ENCODE measurements at places on chromosomes 6 and 20.

GRCh38 chr6:168052291-168052891, 26.6 kb downstream of the FRMD1 start:
- no peak for DNase-seq

DNA sequence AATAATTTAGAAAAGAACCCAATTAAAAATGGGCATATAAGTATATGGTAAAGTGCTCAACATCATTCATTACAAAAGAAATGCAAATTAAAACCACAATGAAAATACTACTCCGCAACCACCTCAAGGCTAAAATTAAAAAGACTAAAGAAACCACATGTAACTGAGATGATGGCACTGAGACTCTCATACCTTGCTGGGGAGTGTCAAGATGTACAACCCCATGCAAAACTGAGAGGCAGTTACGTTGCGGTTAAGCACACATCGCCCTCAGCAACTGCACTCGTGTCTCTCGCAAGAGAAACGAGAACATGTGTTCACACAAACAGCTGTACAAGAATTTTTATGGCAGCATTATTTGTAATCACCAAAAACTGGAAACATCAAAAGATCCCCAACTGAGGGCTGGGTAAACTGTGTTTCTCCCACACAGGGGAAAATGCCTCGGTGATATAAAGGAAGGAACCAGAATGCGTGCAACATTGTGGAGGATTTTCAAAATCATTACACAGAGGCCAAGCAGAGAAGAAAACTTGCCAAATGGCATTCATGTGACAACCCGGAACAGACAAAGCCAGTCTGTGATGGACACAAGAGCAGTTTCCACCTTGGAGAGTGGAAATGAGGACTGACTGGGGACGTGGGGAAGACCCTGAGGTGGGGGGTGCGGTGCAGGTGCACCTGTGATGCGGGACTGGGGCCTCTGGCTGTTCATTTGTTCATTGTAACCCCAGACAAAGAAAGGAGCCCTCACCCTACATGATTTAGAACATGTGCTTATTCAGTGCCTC, 144.9 kb downstream of the WDR27 start:
- no peak for DNase-seq

DNA sequence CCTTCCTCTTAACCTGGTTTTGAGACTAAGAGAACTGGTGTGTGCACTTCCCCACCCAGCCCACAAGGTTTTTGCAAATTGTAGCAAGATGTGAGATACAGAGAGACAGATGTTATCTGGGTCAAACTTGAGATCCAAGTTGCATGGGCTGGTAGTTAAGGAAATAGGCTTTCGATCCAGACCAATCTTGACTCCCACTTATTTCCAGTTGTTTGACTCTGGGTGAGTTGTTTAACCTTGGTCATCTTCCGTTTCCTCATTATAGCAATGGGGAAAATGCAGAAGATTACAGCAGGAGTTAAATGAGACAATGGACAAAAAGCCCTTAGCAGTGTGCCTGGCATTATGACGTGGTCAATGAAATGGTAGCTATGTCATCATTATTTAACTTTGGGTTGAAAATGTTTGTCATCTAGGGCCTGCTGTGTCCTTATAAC, 1.7 kb downstream of the SNX21 start:
- no peak for DNase-seq

GRCh38 chr6:127949251-127949650, 48.4 kb upstream of the THEMIS start:
- no peak for DNase-seq

- no peak for DNase-seq
These were observed 130.0 kb downstream of the BTBD9 start for GRCh38 chr6:38509713-38510112.

- no peak for DNase-seq
These were observed 6.5 kb downstream of the TGM6 start for GRCh38 chr20:2387180-2387577.

- no peak for DNase-seq
These were observed 377.4 kb downstream of the PHF3 start for GRCh38 chr6:64013011-64013410.

DNA sequence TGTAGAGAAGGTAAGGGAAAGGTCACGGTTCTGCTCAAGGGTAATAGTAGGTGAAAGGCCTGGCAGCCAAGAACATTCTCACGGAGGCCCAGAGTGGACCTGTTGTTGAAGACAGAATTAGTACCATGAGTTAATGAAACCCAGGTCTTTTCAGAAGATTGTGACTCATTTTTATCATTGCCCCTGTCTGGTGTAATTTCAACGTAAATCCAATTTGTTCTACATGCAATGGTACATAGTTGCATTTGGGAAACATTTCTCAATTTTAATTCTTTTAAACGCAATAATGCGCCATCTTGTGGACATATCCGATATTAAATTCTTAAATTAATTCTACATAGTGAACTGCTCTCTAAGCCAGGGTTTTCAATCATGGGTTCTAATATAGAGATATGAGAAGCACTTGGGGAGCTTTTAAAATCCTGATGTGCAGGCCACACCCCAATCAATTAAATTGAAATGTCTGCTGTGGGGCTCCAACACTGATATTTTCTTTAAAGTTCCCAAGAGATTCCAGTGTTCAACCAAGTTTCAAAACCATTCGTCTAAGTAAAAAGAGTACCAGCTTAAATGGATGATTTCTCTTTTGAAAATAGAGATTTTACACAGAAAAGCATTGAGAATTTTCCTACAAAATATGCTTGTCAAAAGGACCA, 257.4 kb downstream of the PLCB1 start:
- DNase-seq, result peak; percentile 40

GRCh38 chr6:154800338-154800737, 67.1 kb downstream of the SCAF8 start:
- DNase-seq, result no peak

DNA sequence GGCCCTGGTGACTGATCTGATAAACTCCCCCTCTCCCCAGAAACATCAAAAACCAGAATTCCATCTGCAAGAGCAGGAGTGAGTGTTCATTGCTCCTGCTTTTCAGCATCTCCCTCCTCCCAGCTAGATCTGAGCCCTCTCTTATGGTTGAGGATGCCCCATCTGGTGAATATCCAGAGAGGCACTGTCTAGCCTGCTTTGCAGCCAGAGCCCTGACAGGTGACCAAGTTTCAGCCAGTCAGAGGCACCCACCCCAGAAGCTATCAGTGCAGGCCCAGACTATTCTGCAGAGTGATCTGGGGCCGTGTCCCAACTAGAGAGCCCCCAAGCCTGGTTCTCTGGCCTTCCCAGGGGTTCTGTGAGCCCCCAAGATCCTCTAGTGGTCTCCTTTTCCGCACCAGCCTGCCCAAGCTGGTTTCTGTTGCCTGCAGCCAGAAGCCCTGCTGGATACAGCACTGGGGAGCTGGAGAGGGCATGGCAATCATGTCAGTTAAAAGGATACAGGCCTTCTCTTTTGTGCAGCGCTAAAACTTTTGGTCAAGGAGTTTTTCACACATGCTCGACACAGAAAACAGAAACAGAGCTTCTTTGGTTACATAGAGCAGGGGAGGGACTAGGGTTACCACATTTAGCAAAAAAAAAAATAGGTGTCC, 6.6 kb upstream of the BMP7 start:
- DNase-seq, result no peak

DNA sequence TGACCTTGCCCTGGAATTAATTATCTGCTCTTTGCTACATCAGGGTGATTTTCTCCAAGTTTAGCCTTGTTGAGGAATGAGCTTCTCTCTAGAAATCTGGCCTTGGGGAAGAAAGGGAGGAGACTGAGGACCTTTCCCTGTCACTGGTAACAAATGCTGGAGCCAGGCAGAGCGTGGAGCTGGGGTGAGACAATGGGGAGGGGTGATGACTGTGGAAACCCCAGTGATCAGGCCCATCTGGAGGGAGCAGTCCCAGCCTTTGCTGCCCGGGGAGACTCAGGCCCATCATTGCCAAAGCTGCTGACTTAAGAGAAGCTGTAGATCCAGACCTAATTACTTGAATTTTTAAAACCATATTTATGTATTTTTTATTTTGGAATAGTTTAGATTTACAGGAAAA, 31.3 kb downstream of the BCAS4 start:
- no peak for DNase-seq

DNA sequence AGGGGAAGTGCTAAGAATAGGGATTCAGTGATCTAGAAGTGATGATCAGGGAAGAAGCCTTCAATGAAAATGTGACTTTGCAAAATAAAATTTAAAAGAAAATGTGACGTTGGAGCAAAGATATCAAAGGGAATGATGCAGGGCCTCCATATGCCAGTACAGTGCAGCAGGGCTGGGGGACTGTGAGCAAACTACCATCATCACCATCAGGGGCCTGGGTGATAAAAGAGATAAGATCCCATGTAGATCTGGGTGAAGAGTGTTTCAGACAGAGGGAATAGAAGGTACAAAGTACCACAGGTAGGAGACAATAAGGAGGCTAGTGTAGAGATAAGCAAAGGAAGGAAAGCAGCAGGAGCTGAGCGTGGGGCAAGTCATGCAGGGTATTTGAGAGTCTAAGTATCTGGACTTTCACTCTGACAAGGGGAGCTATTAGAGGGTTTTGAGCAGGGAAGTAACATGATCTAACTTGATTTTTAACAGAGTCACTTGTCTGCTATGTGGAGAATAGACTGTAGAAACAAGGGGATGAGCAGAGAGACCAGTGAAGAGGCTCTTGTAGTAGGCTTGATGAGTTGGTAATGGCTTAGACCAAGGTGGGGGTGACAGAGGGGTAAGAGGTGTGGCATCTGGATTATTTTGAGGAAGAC, 295.6 kb downstream of the ZFAND3 start:
- peak; percentile 52 for DNase-seq

DNA sequence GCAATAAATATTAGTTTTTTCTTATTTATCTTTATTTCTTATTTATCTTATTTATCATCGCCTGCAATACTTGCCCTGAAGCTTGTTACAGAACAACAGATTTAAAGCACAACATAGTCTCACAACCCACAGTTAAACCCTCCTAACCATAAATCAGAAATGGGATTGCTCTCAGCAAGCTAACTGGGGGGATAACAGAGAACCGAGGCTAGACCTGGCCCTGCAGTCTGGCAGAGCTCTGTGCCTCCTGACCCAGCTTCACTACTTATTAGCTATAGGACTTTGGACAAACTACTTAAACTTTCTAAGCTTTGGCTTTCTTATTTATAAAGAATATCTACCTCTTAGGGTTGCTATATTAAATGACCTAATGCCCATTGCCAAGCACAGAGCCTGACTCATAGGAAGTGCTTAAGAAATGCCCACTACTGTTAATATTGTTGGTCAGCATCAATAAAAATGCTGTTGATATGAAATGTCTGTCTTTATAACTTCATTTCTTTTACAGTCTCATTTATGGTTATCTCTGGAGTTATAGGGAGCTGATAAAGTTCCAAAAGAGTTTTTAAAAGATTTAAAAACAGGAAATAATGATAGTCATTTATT, 87.9 kb upstream of the BEND6 start:
- no peak for DNase-seq

DNA sequence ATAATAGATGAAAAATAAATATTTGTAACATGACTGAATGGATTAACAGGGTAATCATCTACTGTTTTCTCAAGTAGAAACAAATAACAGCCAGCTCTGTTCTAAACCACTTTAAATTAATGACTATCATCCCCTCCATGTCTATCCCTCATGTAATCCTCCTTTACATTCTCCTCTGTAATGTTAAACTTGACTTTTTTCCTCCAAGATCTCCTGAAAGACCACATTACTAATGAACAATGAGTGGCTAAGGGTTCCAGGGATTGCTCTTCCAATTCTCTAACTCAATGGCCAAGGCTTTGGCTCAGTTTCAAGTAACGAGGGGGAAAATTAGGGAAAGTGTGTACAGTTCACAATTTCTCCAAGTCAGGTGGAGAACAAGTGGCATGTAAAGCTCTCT, 37.6 kb upstream of the FBXL4 start:
- no peak for DNase-seq

DNA sequence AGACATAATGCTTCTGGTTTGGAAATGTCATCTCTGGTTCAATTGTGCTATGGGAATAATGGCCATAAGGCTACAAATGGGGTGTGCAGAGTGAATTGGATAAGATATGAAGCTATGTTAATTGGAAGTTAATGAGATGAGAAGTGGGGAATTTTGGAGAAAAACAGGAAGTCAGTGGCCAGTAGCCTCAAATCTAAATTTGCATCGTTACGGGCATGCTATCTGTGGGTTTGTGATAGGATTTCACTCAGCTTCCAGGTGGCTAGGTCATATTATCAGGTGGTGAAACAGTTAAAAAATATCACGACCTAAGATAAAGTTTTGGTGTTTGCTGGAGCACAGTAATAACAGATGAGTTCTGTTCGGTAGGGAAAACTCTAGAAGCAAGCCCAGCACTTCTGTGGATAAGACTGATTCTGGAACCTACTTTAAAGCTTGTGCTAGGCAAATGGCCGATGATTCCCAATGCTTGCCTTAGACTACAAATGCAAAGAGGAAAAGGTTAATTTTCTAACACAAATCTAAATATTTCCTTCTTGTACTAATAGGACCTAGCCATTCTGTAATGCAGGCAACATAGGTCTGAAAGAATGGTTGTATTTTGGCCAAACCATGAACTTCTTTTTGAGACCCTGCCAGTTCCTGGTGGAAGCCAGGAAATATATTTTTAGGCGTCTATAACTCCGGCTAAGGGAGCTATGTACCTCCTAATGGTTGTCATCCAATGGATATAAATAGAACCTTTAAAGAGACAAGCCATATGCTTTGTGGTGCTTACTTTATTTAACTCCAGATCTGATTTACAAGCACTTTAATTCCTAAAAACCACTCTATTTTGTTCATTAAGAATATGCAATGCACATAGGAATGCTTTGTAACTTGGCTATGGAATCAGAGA, 111.0 kb downstream of the PLCB1 start:
- DNase-seq, result no peak
